ENCODE measurements at places on chromosomes 11 and 22. TPM values are rescaled to one million over a fixed set of nuclear protein-coding genes. Genes with fewer than 3 reads are reported as not detected.

The ARHGEF17 gene
- total RNA-seq, result 59.7 TPM

- H3K27ac ChIP-seq, result no peak overlapping the region
- H3K4me3 ChIP-seq, result no peak overlapping the region
- H3K36me3 ChIP-seq, result no peaks in the 10 kb centered on the region
- no peak for DNase-seq
These were observed 542.1 kb downstream of the MN1 start for GRCh38 chr22:27259433-27259832.

DNA sequence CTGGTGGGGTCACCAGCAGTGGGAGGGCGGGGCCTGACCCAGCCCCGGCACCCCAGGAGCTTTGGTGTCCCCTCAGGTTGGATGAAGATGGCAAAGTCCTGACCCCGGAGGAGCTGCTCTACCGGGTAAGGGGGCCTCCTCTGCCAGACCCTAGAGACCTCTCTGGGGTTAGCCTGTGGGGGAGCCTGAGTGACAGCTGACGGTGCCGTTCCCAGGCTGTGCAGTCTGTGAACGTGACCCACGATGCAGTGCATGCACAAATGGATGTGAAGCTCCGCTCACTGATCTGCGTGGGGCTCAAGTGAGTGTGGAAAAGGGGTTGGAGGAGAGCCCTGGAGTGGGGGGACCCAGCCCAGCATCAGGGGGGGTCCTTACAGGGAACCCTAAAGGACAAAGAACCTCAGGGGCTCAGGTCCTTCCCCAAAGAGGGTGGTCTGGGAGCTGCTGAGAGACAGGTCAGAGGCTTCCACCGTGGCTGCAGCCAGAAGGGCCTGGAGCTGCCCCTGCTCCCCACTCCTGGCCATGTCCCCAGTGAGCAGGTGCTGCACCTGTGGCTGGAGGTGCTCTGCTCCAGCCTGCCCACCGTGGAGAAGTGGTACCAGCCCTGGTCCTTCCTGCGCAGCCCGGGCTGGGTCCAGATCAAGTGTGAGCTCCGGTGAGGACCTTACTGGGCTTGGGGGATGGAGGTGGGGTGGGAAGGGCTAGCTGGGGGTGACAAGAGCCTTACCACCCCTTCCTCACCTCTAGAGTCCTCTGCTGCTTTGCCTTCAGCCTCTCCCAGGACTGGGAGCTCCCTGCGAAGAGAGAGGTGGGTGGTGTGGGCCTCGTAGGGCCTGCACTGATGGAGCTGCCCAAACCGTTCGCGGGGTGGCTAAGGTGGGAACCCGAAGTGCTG lies 38.6 kb downstream of the SGSM3 start:
- H3K36me3 ChIP-seq, result peaks cover 32% of the 10 kb centered on the region
- H3K27ac ChIP-seq, result no peak overlapping the region
- H3K4me1 ChIP-seq, result no peaks in the 10 kb centered on the region
- no peaks in the 10 kb centered on the region for H3K27me3 ChIP-seq

GRCh38 chr22:33869946-33870345 lies 50.3 kb downstream of the LARGE1 start:
- no peak overlapping the region for H3K27ac ChIP-seq
- DNase-seq, result no peak
- H3K4me3 ChIP-seq, result no peak overlapping the region
- H3K36me3 ChIP-seq, result no peaks in the 10 kb centered on the region

Data from upper lobe of left lung (tissue), 6 donors.